CD4-positive, alpha-beta memory T cell (primary cell): ENCODE measurements at places on chromosomes 2 and 18. TPM values are rescaled to one million over a fixed set of nuclear protein-coding genes. Genes with fewer than 3 reads are reported as not detected.

- DNase-seq = no peak
Observed at GRCh38 chr18:9193031-9193430, 56.5 kb downstream of the ANKRD12 start.

GRCh38 chr2:58064086-58064485 lies 17.5 kb downstream of the VRK2 start:
- no peak for DNase-seq

DNA sequence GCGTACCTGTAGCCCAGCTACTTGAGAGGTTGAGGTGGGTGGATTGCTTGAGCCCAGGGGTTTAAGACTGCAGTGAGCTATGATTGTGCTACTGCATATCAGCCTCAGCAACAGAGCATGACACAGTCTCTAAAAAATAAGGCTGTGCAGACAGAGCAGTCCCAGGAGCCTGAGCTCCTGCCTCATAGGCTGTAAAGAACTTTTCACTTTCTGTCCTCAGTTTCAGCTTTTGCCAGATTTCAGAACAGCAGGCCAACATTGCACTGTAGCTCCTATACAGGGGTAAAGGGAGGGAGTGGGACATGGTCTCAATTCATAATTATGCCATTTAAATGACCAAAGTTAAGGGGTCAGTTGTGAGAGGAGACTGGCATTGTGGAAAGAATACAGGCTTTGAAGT lies 150.6 kb downstream of the GALNT1 start:
- no peak for DNase-seq

DNA sequence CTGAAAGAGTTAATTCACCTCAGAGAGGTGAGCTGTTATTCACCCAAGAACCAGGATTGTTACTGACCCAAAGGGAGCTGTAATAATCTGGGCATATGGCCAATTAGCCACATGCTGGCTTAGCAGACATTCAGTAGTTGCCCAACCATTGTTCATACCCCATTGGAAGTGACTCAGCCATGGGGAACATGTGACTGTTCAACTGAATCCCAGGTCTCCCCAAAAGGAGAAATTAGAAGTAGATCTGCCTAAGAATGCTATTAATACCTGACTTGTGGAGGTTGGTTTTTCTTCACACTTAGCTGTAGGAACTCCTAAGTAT lies 272.6 kb upstream of the UBE2E3 start:
- DNase-seq = no peak

DNA sequence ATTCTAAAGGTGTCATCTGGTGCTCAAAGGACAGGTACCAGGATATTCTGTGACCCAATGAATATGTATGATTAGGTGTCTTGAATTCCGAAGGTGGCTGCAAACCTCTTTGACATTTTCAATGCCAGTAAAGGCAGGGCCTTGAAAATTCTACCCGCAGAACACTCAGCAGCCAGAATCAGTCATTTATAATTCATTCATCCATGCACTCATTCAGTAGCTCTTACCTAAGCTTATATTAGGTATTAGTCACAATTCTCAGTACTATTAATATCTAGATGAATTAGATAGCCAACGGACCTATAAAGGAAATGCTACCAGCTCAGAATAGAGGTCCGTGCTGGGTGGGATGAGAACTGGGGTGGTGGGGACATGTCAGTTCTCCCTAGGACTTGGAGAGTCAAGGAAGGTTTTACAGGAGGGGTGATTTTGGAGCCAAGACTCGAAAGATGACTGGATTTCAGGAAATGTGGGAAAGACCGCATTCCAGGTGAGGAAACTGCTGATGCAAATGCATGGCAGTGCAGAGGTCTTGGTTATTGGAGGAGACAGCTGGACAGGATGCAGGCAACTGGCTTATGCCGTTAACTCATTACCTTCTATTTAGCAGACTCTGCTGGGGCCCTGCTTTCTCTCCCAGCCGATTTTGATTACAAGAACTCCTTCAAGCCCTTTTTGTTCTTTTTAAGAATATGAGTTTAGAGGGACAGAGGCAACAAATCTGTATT lies 7.2 kb downstream of the TRIB2 start:
- DNase-seq = no peak

- no peak for DNase-seq
Observed at GRCh38 chr2:182868054-182868796, 1.8 kb upstream of the FRZB start.

- no peak for DNase-seq
Observed at GRCh38 chr2:172667581-172668325, 67.9 kb upstream of the RAPGEF4 start.

GRCh38 chr2:97761192-97761591 lies 47.8 kb downstream of the ZAP70 start:
- peak; percentile 60 for DNase-seq

GRCh38 chr18:32337821-32338220 lies 132.9 kb downstream of the GAREM1 start:
- no peak for DNase-seq

GRCh38 chr2:198188982-198189381 lies 384.6 kb downstream of the PLCL1 start:
- no peak for DNase-seq

GRCh38 chr2:62175728-62176127 lies 20.2 kb upstream of the B3GNT2 start:
- DNase-seq = no peak

DNA sequence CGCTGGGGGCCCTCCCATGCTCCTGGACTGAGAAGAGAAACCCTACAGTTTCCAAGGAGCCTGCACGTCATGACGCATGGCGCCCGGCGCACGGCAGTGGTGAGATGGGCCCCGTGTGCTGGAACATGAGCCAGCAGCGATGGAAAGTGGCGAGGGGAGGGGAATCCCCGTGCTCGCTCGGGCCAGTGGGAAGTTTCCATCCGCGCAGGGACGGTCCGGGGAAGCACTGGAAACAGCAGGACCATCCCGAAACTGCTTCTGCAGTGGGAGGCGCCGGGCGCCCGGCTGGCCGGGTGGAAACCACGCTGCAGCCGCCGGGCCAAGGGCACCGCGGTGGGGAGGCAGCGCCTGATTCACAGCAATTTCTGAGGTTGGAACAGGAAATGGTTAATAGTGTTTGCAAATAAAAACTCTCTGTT lies 4.9 kb upstream of the PDCD1 start:
- peak; percentile 28 for DNase-seq

- no peak for DNase-seq
Observed at GRCh38 chr2:15313657-15314056, 247.5 kb downstream of the NBAS start.

DNA sequence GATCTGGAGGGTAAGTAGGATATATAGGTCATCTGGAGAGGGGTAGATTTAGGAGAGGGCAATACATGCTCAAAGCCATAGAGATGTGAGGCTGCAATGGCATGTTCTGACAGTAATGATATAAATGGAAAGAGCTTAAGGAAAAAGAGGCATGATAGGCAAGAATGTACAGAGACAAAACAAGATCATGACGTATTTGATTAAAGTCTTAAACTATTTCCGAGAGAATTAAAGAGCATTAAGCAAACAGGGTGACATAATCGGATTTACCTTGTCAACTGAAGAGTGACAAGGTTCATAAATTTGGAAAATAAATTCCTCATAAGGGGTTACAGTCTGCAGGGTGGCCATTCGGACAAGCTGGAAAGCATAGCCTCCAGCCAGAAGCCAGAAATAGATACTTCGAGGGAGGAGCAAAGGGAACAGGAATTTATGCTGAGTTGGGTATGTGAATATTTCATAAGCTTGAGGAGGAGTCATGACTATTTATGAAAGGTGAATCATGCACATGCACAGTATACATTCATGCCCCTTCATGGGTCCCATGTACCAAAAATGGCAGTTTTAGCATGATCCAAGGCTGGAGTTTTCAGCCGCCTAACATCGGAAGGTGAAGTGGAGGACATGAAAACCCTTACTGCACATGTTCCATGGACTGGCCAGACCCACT lies 396.2 kb upstream of the VWC2L start:
- no peak for DNase-seq

GRCh38 chr2:238726670-238727584 lies 121.0 kb upstream of the TWIST2 start:
- no peak for DNase-seq

DNA sequence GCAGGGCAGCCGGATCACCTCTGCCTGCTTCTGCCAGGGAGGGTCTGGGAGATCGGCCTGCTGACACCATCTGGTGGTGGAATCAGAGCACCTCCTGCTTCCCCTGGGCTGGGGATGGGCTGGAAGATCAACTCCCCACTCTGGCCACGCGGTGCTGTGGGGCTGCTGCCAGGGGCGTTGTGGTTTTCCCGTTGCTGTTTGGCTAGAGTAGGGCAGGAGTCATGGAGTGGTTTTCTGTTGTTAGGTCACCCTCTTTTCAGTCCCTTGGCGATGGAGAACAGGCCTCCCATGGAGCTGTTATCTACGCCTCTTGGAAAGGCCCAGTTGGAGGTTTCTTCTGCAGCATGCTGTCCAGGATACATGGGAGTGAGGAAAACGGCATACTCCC lies 15.2 kb downstream of the BCL2L11 start:
- DNase-seq = no peak

GRCh38 chr2:73944714-73945113 lies 18.0 kb downstream of the DGUOK start:
- no peak for DNase-seq

DNA sequence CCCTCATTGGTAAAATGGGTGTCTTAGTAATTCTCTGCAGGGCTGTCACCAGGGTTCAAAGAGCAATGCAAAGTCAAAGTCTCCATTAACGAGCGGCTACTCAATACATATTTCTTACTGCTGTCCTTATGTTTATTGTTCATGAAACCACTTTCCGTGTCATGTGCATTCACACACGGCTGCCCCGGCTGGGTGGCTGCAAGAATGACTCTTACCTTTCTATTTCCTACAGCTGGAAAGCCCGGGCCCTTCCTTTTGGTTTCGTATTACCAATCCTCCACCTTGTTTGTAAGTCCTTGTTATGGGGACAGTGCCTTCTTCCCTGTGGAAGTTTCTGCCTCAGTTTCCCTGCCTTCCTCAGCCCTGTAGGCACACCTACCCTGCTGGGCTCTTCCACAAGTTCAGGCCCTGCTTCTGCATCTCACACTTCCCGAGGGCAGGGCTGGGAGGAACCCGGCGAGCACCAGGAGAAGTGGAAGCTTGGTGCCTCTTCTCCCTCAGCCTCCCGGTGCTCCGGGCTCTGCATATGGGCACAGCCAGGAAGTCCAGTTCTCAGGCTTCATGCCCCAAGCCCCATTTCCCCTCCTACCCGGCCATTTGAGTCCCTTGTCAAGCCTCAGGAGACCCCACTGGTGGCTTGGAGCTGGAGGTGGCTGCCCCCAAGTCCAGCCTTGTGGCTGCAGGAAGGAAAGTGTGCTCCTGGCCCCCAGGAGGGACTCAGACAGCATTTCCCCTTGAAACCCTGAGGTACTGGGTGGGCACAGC lies 18.7 kb upstream of the ACKR3 start:
- no peak for DNase-seq

DNA sequence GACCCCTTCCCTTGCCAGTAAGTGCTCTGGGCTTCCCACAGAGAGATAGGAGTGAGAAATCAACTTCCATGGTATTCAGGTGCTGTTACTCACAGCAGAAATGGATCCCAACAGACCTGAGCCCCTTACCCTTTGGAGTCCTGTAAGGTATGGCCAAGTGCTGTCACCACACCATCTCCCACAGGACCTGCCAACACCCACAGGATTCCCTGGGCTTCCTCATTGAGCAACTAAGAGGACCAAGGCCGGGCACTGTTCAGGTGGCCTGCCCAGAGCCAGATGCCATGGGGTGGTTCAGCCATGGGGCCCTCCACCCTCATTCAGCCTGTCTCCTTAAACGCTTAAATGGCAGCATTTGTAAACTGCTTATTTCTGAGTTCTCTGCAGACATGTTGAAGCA lies 166.2 kb downstream of the TRIM43 start:
- DNase-seq = no peak

GRCh38 chr2:36493306-36493705 lies 104.7 kb downstream of the FEZ2 start:
- no peak for DNase-seq

- DNase-seq = no peak
Observed at GRCh38 chr2:203535784-203536585, 884 bp upstream of the RAPH1 start.

- no peak for DNase-seq
Observed at GRCh38 chr2:129936334-129936934, 43.0 kb upstream of the RAB6C start.

- DNase-seq = no peak
Observed at GRCh38 chr2:143828763-143829537, 691.0 kb downstream of the ZEB2 start.

GRCh38 chr2:189261431-189261841 lies 81.9 kb upstream of the COL5A2 start:
- peak; percentile 11 for DNase-seq

GRCh38 chr2:237279012-237279768 lies 134.8 kb downstream of the COL6A3 start:
- DNase-seq = no peak

GRCh38 chr18:49137093-49137492 lies 186.3 kb upstream of the SMAD7 start:
- no peak for DNase-seq

- DNase-seq = no peak
Observed at GRCh38 chr2:211364911-211365310, 808.5 kb downstream of the CPS1 start.

DNA sequence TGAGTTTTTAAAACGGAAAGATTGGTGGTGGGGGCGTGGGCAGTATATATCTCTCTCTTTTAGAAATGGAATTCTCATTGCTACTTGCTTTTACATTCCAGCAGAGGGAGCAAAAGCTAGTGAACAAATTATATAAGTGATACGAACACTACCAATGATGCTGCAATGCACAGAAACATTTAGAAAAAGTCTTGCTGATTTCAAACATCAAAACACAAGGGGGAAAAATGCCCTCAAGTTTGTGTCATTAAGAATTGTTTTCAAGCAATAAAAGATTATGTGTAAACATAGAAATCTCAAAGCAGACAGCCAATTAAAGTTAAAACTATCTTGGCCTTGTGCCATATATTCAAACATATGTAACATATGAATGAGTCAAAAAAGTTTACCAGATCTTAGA lies 296.3 kb upstream of the KCNJ3 start:
- no peak for DNase-seq

Gene CD302
- 1.0 TPM for total RNA-seq

Gene MEIS1
- total RNA-seq = not detected

Gene CMPK2
- 3.5 TPM for total RNA-seq

Gene HADHB
- total RNA-seq = 58.8 TPM

Gene GRHL1
- total RNA-seq = 0.33 TPM

Gene ACVR1C
- 6.3 TPM for total RNA-seq

Gene TXNDC2
- total RNA-seq = not detected

Gene TYMS
- total RNA-seq = not detected

Gene FABP1
- not detected for total RNA-seq

Gene NEU4
- total RNA-seq = 0.14 TPM

Gene RGPD4
- 0.09 TPM for total RNA-seq

Gene MOGAT1
- not detected for total RNA-seq

Gene CCNYL1
- 9.7 TPM for total RNA-seq

Gene TFCP2L1
- not detected for total RNA-seq

Gene PRR30
- total RNA-seq = not detected

Gene PLCL1
- 16.9 TPM for total RNA-seq

Gene FOXI3
- total RNA-seq = not detected

Gene FRZB
- total RNA-seq = not detected

Gene SIX3
- not detected for total RNA-seq

Gene TACR1
- not detected for total RNA-seq

Gene ANKRD30B
- not detected for total RNA-seq

Gene ATOH8
- not detected for total RNA-seq
